ENCODE measurements at places on chromosomes 3 and 15. TPM values are rescaled to one million over a fixed set of nuclear protein-coding genes. Genes with fewer than 3 reads are reported as not detected.

Gene THRB
- total RNA-seq, result 18.3 TPM

Gene ZNF385D
- 0.43 TPM for total RNA-seq

Gene TMEM115
- 44.8 TPM for total RNA-seq

DNA sequence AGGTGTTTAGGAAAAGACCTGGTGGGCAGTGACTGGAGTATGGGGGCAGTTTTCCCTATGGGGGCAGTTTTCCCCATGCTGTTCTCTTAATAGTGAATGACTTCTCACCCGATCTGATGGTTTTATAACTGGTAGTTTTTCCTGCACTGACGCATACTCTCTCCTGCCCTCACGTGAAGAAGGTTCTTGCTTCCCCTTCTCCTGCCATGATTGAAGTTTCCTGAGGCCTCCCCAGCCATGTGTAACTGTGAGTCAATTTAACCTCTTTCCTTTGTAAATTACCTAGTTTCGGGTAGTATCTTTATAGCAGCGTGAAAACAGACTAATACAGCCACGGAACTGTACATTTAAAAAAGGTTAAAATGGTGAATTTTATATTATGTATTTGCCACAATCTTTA lies 25.0 kb upstream of the CHRNB4 start:
- no peak for DNase-seq

Gene FAM107A
- total RNA-seq, result 46.7 TPM

Gene ASB14
- not detected for total RNA-seq

Gene PRKCI
- total RNA-seq, result 28.7 TPM

Gene NMB
- total RNA-seq, result 1.8 TPM

DNA sequence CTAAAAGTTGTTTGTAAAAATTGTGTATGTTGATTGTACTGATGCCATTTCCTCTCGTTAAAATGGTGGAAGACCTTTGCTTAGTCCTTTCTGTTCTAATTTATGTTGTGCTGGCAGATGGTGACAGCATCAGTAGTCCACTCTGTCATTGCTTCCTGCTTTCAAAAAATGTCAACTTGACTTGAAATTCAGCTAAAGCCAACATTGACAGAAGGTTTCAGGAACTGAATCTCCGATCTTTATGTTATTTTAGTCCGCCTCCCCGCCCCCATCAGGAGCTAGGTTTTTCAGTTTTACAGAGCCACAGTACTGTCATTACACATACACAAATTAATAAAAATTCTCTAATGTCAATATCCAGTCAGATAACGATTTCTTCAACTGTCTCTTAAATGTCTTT lies 1.5 kb downstream of the CEP63 start:
- peak overlapping the region; percentile 91 for H3K27ac ChIP-seq
- no peak overlapping the region for H3K4me3 ChIP-seq
- peaks cover 67% of the 10 kb centered on the region for H3K4me1 ChIP-seq
- no peaks in the 10 kb centered on the region for H3K36me3 ChIP-seq
- H3K27me3 ChIP-seq, result no peaks in the 10 kb centered on the region

DNA sequence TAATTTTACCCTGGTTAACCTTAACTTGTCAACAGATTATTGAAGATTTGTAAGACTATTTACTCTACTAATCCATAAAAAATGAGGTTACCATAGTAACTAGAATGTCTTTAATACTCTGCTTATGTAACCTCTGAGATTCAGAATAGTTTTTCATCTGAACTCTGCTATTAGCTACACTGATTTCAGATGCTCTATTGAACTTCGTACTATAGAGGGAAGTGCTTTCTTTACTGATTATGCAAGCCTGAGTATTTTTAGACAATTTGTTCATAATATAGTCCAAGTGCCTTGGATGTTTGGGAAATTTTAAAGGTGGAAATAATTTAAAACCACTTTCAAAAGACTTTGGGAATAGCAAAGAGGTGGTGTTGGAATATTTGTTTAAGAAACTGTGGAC lies 107.9 kb upstream of the GBE1 start:
- H3K27ac ChIP-seq, result no peak overlapping the region
- DNase-seq, result no peak
- no peaks in the 10 kb centered on the region for H3K27me3 ChIP-seq
- H3K4me1 ChIP-seq, result no peaks in the 10 kb centered on the region
- no peaks in the 10 kb centered on the region for H3K36me3 ChIP-seq

GRCh38 chr3:197186887-197187588 lies 111.4 kb downstream of the DLG1 start:
- H3K27ac ChIP-seq, result no peak overlapping the region
- peaks cover 4% of the 10 kb centered on the region for H3K4me1 ChIP-seq
- H3K36me3 ChIP-seq, result no peaks in the 10 kb centered on the region
- H3K4me3 ChIP-seq, result no peak overlapping the region
- H3K27me3 ChIP-seq, result no peaks in the 10 kb centered on the region

DNA sequence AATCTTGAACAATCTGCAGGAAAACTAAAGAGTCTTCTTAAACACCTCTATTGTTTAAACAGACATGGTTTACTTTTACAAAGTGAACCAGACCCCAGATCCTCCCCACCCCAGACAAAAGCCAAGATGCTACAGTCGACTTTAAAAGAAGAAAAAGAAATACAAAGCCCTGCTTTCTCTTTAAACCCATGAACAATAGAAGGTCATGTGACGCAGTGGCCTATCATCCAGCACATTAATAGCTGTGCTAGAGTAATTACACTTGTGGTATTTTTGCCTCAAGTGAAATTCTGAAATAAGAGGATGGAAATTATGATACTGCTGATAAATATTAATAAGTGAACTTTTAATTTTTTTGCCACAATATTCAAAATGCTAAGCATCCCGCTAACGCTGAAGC lies 613.4 kb downstream of the FOXP1 start:
- H3K27me3 ChIP-seq, result no peaks in the 10 kb centered on the region
- peaks cover 100% of the 10 kb centered on the region for H3K36me3 ChIP-seq
- DNase-seq, result no peak

DNA sequence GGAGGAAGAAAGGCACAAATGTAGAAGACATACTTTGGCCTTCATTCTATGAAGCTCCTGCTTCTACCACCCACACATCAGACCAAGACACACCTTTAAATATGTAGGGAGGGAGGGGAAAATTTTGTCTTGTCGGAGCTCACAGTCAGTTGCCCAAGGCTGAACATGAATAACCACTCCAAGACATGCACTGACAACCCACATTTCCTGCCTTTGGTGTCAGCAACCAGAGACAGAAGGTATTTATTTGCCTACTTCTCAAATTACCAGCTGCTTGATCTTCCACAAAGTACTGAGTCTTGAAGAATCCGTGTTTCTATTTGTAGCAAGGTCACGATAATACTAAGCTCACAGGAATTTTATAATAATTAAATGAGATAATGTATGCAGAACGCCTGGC lies 169.7 kb downstream of the KCNMB2 start:
- H3K36me3 ChIP-seq, result no peaks in the 10 kb centered on the region
- DNase-seq, result no peak
- no peaks in the 10 kb centered on the region for H3K4me1 ChIP-seq

DNA sequence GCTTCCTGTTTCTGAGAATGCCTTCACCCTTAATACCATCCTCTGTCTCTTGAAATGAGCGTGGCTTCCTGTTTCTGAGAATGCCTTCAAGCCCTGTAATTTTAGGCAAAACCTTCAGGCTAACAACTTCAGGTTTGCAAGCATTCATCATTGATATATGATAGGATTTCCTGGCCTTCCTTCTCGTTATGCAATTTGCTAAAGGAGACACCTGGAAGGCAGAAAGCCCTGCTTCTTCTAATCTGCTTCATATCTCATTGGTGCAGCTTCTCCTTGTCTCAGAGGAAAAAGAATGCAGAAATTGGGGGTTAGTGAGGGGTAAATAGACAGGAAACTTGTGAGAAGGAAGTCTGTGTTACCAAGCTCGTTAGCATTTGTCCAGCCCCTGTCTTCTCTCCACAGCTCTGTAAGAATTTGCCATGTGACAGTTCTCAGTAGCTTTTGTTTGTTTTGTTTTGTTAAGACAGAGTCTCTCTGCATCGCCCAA lies 7.3 kb downstream of the ARL6IP5 start:
- no peaks in the 10 kb centered on the region for H3K27me3 ChIP-seq
- H3K36me3 ChIP-seq, result no peaks in the 10 kb centered on the region
- H3K4me1 ChIP-seq, result peaks cover 75% of the 10 kb centered on the region
- DNase-seq, result no peak
- H3K4me3 ChIP-seq, result no peak overlapping the region

Gene RFTN1
- 69.5 TPM for total RNA-seq

DNA sequence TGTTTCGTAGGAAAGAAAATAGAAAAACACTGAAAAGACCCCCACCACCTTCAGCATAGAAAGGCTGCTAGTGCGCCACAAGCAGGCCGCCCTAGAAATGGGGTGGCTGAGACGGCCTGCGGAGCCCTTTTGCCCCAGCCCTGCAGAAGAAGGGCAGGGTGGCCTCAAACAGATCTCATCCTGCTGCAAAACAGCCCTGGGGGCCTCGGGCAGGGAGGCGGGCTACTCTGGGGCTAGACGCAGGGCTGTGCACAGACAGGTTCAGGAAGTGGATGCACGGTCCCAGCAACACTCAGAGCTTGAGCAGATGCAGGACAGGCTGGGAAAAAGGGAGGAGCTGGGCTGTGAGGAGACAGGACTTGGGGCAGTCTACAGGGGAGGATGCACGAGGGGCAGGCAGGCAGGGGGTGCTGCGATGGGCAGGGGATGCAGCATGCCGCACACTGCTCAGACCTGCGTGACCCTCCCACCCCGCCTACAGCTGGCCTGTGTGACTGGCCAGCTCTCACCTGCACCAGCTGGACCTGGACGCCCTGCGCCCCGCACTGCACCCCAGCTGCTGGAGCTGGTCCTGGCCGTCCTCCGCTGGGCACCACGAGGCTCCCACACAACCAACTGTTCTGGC lies 34.3 kb downstream of the ZXDC start:
- no peaks in the 10 kb centered on the region for H3K27me3 ChIP-seq
- H3K4me1 ChIP-seq, result peaks cover 18% of the 10 kb centered on the region
- peak; percentile 64 for DNase-seq
- no peak overlapping the region for H3K4me3 ChIP-seq
- H3K27ac ChIP-seq, result no peak overlapping the region
- H3K36me3 ChIP-seq, result no peaks in the 10 kb centered on the region

Gene ADAMTS17
- total RNA-seq, result 5.2 TPM

Gene CDHR4
- not detected for total RNA-seq

GRCh38 chr3:16801223-16801622 lies 83.5 kb upstream of the PLCL2 start:
- no peak overlapping the region for H3K4me3 ChIP-seq
- H3K27me3 ChIP-seq, result no peaks in the 10 kb centered on the region
- peaks cover 34% of the 10 kb centered on the region for H3K4me1 ChIP-seq
- no peak overlapping the region for H3K27ac ChIP-seq

DNA sequence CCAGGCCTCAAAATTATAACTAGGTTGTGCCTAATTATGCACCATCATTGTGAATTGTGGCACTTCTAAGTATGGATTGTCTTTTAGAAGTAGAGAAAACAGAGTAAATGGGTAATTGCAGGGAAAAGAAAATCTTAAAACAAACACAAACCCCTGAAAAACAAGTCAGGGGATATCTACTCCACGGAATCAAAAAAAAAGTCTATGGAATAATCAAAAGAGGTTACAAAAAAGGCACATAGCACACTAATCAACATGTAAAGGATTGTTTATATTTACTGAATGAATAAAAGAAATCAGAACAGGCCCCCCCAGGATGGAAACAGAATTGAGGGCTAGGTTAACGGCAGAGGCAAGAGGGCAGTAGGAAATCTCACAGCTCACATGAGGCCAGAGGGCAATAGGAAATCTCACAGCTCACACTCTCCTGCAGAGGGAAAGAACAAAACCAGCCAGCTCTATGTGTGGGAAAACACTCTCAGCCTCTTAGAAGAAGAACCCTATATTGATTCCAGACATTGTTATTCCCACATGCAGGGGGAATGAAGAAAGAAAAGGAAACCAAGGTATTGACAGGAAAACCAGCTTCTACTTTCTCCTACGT lies 72.7 kb upstream of the FNDC3B start:
- H3K4me3 ChIP-seq, result no peak overlapping the region
- no peaks in the 10 kb centered on the region for H3K27me3 ChIP-seq
- DNase-seq, result no peak
- H3K36me3 ChIP-seq, result no peaks in the 10 kb centered on the region
- peaks cover 8% of the 10 kb centered on the region for H3K4me1 ChIP-seq

- no peaks in the 10 kb centered on the region for H3K36me3 ChIP-seq
- no peak overlapping the region for H3K27ac ChIP-seq
- no peak overlapping the region for H3K4me3 ChIP-seq
- DNase-seq, result no peak
- no peaks in the 10 kb centered on the region for H3K27me3 ChIP-seq
Observed at GRCh38 chr3:100063929-100064461, 50.3 kb downstream of the FILIP1L start.

Gene NAALADL2
- total RNA-seq, result 14.4 TPM

DNA sequence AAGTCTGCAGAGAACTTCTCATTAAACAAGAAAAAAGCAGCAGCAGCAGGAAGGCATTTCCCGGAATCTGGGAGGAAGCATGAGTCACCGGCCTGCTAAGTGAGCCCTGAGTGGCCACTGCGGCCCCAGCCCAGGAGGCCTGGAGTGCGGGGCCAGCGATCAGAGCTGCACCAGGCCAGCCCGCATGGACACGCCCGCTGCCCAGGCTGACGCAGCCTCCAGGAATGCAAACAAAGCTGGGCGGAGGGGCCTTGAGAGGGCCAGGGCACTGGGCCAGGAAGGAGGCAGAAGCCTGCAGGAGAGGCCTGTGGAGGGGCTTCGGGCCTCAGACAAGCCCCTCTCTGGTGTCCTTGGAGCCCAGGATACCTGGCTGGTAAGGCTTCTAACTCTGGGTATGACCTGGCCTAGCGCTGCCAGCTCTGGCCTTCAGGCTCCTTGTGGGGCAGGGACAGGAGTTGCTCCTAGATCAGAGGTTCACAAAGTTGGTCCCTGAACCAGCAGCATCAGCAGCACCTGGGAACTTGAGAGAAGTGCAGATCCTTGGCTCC lies 101.2 kb downstream of the SMAD6 start:
- H3K36me3 ChIP-seq, result no peaks in the 10 kb centered on the region
- H3K4me1 ChIP-seq, result peaks cover 10% of the 10 kb centered on the region
- peak; percentile 80 for DNase-seq

Gene SEMA6D
- 2.3 TPM for total RNA-seq

Gene UMPS
- 26.1 TPM for total RNA-seq

Gene SLC2A2
- not detected for total RNA-seq

Data from spleen (tissue), 13 donors.